ENCODE measurements at places on chromosomes 13 and 19. TPM values are rescaled to one million over a fixed set of nuclear protein-coding genes. Genes with fewer than 3 reads are reported as not detected.

DNA sequence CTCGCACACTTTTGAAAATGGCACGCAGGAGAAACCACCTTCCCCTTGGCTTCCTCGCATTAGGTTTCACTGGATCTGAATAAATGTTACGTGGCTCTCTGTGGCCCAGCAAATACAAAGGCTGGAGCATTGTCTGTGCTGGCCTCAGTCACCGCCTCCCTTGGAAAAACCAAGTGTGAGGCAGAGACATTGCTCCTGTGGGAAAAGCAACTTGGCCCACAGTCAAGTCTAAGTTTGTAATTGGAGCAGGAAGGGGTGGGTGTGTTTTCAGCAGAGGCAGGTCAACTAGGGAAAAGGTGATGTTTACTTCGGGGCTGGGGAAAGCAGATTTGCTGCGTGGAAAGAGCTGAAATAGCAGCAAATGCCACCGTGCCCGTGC lies 101.6 kb downstream of the IRS2 start:
- no peak for DNase-seq

GRCh38 chr13:40662866-40663265 lies 3.6 kb downstream of the FOXO1 start:
- no peak for DNase-seq

- no peak for DNase-seq
These were observed 10.4 kb downstream of the TLE6 start for GRCh38 chr19:2987797-2988196.

DNA sequence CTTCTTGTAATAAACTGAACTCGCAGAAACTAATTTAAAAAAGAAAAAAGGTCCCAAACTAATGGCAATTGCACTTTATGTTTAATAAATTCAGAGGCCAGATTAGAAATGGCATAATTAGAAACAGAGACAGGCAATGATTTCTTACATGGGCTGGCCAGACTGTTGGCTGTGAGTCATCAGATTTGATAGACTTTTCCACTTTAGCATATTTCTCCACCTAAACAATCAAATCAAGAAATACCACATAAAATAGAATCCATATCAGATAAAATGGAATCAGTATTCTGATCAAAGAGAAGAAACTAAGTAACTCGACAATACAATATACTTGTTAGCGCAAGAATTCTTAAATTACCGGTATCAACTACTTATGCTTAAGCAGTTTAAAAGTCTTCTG lies 29.0 kb downstream of the EXOSC8 start:
- DNase-seq = no peak

GRCh38 chr13:99009987-99010551 lies 32.2 kb upstream of the DOCK9 start:
- DNase-seq = no peak

DNA sequence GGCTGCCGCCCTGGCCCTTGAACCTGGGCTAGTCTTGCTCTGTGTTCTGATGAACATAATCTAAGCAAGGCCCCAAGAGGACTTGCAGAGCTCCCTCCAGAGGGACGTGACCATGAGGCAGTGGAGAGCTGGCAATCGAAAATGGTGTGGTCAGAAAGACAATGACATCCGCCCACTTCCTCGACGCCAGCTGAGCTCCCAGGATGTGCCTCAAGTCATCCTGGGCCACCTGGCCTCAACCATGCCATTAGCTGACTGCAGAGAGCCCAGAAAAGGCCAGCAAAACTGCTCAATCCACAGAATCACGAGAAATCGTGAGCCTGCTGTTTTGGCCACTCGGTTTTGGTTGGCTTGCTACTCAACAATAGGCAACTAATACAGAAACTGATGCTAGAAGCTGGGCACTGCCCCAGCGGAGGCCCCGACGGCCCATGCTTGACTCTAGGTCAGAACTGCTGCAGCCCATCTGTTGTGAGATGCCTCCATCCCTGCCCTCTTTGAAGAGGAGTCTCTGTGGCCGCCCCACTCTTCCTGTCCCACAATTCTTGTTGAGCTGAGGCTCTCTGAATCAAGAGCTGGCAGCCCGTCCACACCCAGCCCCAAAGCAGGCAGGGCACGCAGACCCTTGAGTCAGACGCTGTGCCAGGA lies 53.3 kb downstream of the STK24 start:
- no peak for DNase-seq

- DNase-seq = peak; percentile 36
These were observed 1.1 kb upstream of the HMGB1 start for GRCh38 chr13:30466841-30467252.

- no peak for DNase-seq
These were observed 42.2 kb upstream of the HNRNPA1L2 start for GRCh38 chr13:52599848-52600603.

- no peak for DNase-seq
These were observed 30.1 kb downstream of the EPS15L1 start for GRCh38 chr19:16441661-16442162.

GRCh38 chr13:28492569-28493367 lies 2.2 kb downstream of the FLT1 start:
- DNase-seq = peak; percentile 64

DNA sequence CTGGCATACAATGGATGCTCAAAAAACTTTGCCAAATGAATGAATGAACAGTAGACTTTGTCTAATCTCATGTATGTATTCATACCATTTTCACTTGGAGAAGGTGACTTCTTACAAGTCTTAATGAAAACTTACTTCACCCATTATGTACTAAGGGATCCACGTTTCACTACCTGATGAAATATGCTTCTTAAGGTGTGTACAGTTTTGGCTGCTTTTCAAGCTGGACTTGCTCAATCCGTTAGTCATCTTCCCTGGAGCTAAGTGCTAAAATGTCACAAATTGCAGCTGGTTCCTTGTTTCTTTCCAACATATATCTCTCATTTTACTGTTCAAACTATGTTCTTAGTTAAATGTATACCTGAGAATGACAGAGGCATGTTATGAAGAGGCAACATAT lies 4.2 kb upstream of the CCNA1 start:
- DNase-seq = no peak

- DNase-seq = no peak
These were observed 25.0 kb upstream of the C1QTNF9B start for GRCh38 chr13:23922005-23922932.

DNA sequence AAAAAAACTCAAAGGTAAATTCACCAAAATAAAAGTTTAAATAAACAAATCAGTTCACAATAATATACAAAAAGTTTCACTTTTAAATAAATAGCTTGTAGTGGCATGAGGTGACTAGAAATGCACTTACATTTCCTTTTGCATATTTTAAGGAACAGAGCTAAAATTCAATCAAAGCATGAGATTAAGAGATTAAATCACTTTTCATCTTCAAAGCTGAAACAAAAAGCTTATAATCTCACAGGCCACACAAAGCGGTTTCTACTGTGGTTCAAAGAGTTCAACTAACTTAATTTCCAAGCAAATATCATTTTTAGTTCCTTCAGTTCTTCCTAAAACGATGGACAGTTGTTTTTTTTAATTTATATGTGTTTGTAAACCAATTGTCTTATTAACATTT lies 38.9 kb downstream of the TSC22D1 start:
- DNase-seq = peak; percentile 50

DNA sequence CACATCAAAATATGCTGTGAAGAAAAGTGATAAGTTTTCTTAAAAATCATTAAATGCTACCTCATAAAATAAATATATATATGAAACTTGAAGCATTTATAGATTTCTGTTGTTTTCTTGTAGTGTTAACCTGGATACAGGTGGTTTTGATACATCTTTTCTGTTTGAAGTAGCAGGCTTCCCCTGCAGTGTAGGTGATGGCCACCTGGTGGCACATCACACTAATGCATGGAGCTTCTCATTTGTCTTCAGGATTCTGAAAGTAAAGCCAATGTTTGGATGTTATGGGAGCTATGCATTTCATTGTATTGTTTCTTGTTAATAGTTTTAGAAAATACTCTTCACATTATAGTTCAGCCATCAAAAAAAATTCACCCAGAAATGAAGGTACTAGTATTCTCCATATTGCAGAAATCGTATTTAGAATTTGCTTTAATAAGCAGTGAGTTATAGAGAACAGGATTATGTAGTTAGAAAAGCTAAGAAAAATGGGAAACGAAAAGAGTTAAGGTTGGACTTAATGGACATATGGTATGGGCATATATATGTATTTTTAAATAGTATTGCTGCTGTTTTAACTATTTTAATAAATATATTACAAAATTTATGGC lies 18.7 kb downstream of the GPR180 start:
- DNase-seq = no peak

DNA sequence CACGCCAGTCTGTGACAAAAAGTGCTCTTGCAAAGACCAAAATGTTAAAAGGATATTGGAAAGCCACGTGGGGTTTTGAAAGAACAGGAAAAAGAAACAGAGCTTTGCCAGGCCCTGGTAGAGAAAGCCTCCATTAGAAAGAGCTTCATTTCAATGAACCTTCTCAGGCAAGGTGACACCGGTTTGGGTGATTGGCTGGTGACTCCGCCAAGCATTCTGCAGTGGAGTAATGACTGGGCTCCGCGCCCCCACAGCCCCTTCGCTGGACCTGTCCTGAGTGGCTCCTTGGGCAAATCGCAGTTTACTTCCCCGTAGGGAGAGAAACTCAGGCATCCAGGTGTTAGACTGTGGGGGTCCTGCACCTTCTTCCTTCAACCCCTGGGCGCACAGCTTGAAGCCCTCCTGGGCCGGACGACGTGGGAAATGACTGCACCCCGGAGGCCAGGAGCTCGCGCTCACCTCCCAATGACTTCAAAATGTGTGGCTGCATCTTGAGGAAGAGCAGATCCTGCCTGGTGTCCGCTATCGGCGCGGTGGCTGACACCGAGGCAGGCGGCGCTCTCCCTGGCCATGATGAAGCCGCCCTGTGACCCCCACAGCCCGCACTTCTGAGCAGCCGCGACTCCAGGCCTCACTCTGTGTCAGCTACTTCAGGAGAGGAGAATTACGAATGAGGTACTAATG lies 444.6 kb upstream of the SGCG start:
- DNase-seq = no peak

DNA sequence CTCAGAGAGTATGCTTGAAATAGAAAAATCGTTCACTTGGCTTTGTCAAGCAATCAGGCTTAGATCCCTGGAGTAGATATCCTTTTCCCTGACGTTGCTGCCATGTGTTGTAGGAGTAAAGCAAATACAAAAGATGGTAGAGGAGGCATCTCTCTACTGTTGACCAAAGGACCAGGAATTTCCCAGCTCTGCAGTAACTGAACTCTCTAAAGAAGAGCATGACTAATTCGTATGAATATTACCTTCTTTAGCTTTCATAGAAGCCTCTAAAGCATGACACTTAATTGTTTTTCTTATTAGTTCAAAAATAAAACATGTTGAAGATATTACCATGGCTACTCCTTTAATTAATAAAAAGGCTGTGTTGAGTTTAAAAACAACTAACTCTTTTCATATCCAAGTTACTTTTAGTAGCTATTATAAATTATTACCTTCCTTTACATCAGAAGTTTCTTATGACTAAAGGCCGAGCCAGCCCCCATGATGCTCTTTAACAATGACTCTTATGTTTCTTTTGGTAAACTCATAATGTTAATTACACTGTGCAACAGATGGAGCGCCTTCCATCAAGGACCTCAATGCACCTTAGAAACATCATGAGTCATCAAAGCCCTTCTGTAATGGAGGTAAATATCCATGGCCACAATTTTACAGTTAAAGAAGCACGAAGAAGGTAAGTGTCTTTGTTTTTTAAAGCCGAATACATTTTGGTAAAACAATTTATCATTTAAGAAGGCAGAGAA lies 352.4 kb downstream of the KLF5 start:
- DNase-seq = no peak

- DNase-seq = no peak
These were observed 10.7 kb downstream of the MZT1 start for GRCh38 chr13:72716776-72717175.

PNMA8B gene
- 4.7 TPM for total RNA-seq

KLK14 gene
- total RNA-seq = 0.09 TPM

CLDND2 gene
- total RNA-seq = 0.76 TPM

FLT1 gene
- 4.3 TPM for total RNA-seq

FPR3 gene
- total RNA-seq = 14.1 TPM

CEACAM6 gene
- 1.4 TPM for total RNA-seq

Data from thymus (tissue), 14 donors.